ENCODE measurements at places on chromosomes 16 and 17.

GRCh38 chr17:75241502-75241901 is 19.9 kb downstream of the GGA3 start:
- no peak for DNase-seq

GRCh38 chr17:50947782-50948543 is 81.8 kb upstream of the TOB1 start:
- peak; percentile 94 for DNase-seq

GRCh38 chr16:19783363-19784182 is 65.5 kb downstream of the IQCK start:
- DNase-seq = no peak

GRCh38 chr16:77581706-77582105 is 140.6 kb upstream of the NUDT7 start:
- DNase-seq = no peak

GRCh38 chr17:81034168-81034777 is 678 bp upstream of the BAIAP2 start:
- DNase-seq = no peak

- no peak for DNase-seq
These were observed 20.1 kb downstream of the NMT1 start for GRCh38 chr17:45081047-45081703.

DNA sequence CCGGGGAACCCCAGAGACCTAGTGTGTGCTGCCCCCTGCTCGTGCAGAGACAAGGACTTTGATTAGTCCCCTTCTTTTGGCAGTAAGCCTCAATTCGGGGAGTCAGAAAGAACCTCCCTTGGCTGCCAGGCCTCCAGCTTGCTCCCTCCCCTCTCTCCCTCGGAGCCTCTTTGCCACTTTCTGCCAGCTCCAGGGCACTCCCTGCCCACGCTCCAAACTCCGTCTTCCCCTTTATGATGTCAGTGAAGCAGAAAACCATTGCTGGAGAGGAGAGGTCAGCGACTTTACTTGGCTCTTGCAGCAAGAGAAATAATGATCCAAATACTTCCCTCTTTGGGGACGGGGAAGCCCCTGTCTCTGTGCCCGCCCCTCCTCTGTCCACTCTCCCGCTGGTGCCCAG is 28.1 kb downstream of the TTYH2 start:
- no peak for DNase-seq

DNA sequence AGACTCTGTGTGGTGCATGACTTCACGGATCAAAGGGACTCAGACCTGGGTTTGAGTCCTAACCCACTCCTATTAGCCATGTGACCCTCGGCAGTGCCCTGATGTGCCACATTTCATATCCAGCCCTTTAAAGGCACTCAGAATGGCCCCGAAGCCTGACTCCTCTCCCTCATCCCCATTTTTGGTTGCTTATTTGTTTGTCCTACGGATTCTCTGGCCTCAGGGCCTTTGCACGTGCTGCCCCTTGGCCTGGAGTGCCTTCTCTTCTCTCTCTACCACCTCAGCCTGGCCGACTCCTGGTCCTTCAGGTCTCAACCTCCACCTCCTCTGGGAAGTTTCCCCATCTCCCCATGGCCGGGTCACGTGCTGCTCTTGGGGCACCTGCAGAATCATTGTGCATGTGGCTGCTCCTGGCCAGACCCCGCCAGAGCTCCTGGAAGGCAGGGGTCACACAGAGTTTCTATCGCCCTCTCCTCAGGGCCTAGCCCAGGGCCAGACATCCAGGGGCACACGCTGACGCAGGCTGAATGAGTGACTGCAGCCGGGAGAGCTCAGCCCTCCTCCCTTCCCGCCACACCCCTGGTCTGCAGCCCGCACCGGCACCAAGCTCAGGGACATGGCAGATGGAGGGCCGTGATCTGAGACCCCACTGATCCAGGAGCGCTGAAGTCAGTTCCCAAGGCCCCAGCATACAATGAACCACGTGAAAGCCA is 22.0 kb upstream of the CIBAR2 start:
- DNase-seq = no peak

DNA sequence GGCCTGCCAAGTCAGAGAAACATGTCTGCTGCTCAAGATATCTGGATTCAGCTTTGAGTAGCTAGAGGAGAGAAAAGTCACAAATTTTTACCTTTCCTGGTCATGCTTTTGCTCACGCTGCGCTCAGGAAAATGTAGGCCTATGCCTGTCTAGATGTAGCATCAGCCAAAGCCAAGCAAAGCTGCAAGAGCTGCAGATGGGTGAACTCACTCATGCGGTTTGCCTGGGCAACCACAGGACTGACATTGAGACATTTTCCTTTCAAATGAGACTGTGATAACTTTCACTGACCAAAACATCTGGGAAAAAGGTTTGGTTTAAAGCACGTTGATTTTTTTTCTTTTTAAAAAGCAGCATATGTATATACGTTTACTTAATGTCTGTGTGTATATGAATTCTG is 34.0 kb upstream of the NAGLU start:
- no peak for DNase-seq

- no peak for DNase-seq
These were observed 160.7 kb downstream of the RGS9 start for GRCh38 chr17:65297916-65298315.

GRCh38 chr17:78790552-78790951 is 8.5 kb upstream of the CYTH1 start:
- no peak for DNase-seq

GRCh38 chr17:34071886-34072420 is 183.1 kb upstream of the CCL2 start:
- DNase-seq = no peak

DNA sequence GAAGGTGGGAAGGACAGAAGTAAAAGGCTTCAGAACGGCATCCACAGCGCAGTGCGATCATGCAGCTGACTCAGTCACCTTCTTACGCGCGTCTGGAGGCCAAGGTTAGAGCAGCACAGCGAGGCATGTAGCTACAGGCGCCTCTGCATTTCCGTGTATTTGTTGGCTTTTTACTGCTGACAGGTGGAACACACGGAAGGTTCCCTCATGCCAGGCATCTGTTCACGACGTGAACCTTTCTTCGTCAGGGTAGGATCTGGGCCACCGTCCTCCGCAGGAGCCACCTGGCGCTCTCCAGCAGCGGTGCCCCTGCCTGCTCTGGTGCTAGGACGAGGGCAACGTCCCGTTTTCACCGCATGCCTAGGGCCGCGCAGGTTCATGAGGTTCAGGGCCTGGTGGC is 15.3 kb downstream of the TMEM204 start:
- no peak for DNase-seq

GRCh38 chr16:89150981-89151380 is 20.6 kb upstream of the CDH15 start:
- no peak for DNase-seq

DNA sequence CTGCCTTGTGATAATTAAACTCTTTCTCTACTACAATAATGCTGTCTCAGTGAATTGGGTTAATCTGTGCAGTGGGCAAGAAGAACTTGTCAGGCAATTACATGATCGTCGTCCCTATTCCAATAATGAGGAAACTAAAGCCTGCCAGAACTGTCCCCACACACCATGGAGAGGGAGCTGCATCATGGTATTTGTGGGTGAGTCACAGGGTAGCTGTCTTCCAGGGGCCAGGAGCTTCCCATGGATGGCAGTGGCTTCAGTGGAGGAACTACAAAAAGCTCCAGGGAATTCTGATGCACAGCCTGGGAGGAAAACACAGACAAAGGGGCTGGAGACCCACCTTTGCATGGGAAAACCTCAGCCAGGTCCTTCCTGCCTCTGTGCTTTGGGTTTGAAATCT is 83.3 kb upstream of the C16orf82 start:
- DNase-seq = no peak

- DNase-seq = no peak
These were observed 62.7 kb downstream of the KNOP1 start for GRCh38 chr16:19655242-19655777.

DNA sequence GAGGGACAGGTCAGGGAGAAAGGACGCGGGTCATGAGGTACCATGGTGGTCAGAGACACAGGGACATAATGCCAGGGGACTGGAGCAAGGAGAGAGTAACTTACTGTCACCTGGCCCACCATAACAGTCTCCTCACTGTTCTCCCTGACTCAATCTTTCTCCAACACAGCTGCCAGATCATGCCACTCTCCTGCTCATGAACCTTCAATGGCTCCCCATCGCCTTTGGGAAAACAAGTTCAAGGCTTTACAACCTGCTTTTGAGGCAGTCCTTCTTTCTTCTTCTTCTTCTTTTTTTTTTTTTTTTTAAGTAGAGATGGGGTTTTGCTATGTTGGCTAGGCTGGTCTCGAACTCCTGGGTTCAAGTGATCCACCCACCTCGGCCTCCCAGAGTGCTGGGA is 22.9 kb downstream of the CNGB1 start:
- no peak for DNase-seq

DNA sequence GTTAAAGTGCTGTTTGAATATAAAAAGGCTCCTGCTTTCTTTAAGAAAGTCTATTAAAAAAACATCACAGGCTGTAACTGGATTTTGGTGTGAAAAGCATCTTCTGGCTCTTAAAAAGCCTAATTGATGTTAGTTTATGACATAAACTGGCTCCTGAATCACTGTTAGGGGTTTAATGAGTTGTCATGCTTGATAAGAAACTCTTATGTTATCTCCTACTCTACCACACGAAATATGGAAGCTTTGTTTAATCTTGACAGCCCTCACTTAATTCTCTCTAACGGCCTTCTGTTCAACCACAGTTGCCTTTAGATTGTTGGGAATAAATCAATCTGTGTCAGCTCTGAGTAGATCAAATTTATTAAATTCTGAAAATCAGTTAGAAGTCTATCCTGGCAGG is 51.5 kb downstream of the CPPED1 start:
- peak; percentile 66 for DNase-seq

- DNase-seq = peak; percentile 75
These were observed 3.5 kb upstream of the RRAD start for GRCh38 chr16:66928702-66929388.

DNA sequence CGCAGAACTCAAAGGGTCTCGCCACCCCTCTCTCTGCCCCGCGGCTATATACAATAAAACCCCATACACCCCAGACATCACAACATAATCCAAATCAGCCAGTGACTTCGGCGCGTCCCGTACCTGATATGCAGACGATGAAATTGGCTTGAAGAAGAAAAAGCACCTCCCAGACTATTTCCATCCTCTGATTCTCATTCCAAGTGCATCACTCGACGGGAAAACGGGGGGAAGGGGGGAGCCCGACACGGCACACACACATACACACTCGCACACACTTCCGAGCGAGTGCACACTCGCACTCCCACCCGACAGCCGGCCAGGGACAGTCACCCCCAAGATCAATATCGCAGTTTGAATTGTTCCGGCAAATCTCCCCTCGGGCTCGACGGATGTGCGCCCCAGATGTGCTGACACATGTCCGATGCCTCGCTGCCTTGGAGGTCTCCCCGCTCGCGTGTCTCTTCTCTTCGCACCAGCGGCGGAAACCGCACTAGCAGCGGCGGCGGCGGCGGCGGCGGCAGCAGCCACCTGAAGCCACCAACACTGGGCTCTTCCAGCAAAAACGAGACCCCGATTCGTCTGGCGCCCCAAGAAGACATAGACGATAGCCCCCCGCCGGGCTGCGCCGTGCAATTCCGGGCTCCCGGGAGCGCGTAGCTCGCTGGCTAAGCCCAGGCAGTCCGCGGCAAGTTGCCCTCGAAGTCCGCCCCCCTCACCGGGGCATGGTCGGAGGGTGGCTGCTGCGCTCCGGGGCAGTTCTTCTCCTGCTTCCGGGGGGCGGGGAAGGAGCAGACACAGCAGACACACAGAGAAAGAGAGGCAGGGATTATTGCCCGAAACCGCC is 688 bp downstream of the CA10 start:
- DNase-seq = no peak

GRCh38 chr16:10033556-10033955 is 148.7 kb downstream of the GRIN2A start:
- no peak for DNase-seq

DNA sequence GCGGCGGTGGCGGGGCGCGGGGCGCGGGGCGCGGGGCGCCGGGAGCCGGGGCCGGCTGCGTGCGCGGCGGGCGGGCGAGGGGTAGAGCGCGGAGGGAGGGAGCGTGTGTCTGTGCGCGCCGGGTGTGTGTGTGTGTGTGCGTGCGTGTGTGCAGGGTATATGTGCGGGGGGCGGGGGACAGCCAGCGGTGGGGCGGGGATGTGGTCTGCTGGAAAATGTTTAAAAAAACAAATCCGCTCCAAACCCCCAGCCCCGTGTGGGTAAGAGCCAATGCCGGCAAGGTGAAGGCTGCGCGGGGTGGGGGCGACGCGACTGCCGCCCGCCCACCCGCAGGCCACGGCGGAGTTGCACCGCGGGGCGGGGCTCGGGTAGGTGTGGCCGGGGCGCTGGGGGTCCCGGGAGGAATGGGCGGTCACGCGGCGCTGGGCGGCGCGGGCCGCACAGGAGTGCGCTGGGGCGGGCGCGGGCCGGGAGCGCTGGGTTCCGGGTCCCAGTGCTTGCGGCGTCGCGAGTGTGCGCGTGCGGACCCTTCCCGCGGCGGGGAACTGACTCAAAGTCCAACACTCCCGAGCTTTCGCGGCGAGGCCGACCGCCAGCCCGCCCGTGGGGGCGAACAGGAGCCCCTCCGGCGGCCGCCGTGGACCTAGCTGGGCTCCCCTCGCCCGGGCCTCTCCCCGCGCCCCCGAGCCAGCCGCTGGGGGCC is at the start of gene CYGB:
CYGB (minus strand) TSS at position 132 of the 703 bp plus-strand sequence. CDS start 167 bp downstream, outside the sequence.
- DNase-seq = no peak

- DNase-seq = peak; percentile 84
These were observed 5.2 kb downstream of the CCR7 start for GRCh38 chr17:40559954-40560591.

DNA sequence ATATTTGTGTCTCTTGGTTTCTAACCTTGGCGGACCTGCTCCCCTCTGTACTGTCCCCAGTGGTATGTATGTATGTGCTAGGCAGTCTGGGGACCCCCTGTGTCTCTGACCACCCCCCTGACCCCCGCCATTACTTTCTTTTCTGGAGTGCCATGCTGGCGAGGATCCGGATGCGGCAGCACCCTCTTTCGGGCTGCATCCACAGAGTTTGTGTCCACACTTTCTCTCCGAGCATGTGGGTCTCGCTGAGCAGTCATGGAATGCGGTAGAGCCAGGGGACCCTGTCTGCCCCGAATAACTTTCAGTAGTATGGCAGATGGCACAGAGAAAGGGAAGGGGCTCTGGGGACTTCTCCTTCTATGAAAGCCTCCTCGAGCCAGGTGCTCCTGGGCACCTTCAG is 17.0 kb downstream of the KCTD2 start:
- DNase-seq = no peak

DNA sequence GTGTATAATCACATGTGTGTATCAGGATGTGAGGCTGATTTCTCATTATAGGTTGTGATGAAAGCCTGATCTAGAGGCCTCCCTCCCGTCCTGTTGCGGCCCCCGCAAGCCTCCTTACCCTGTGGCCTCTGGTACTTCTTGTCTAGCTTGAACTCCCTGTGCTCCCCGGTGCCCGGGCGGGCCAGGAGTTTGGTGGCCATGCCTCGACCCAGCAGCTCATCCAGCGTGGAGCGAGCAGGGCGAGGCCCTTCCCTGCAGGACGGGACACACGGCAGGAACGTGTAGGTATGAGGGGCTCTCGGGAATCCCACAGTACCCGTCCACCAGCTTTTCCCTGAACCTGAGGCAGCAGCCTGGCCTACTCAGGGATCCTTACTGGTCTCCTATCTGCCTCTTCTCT is 14.9 kb downstream of the FBF1 start:
- no peak for DNase-seq
